ENCODE measurements at places on chromosomes 12 and 14.
A peak's percentile ranks its signal among the peaks of the same experiment; 100 is the strongest.

DNA sequence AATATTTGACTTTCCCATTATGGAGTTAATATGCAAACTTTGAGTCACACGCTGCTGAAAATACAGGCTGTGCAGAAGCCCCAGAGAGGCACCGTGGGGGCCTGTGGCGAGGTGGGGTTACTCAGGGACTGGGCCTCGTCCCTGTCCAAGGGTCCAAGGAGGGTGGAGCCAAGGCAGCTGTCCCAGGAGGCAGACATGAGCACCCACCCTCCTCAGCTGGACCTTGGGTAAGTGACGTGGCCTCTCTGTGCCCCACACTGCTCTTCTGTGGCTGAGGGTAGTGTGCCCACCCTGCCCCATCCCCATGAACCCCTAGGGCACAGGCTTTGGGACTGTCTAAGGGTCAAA lies 39.4 kb downstream of the FAM222A start:
- no peak for DNase-seq

DNA sequence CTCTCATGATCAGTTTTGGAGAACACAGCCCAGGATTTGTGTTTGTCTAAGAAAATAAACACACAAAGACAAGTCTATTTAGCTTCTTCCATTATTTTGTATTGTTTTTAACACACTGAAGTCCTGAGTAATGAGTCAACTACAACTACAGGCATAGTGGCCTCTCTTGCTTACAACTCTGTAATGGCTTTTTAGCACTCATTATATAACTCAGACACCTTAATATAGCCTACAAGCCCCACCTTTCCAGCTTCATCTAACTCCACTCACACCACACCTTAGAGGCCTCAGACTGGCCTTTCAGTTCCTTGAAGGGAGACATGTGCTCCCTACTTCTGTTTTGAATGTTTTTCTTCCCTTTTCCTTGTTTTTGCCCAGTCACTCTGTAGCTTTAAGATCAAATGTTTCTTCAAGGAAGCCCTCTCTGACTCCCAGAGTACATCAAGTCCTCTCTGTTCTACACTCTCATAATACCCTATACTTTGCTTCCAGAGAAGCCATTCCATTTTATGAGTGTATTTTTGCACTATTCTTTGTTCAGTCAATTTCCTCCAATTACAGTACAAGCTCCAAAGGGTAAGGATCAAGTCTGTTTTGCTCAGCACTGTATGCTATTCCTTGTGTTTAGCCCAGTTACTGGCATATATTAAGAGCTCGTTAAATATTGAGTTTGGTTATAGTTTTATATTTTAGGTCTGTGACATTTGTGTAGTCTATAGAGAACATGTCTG lies 233.6 kb upstream of the ARHGAP5 start:
- DNase-seq = no peak

DNA sequence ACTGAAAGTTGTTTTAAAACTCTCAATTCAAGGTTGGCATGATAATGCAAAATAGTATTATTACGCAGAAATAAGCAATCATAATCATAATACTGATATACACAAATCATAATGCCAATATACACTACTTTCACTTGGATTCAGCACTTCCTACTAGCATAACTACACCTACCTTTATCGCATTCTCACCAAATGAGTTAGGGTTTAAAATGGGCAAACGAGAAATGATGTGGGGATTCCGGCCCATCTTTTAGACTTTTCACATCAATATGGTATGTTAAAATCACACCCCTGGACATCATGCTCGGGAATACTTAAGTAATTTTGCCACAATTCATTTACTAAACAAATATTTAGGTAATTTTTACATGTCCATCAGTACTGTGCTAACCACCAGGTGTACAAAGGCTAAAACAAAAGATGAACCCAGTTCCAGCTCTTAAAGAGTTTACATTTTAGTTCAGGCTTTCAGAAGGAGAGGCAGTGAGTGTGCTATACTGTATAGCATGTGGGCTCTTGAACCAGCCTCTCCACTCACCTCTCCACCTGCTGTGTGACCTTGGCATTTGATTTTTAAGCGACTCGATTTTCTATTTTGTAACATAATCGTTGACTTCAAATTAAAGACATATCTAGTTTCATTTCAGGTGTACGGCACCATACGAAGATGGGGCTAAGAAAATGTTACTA lies 1.1 kb upstream of the USP15 start:
- peak; percentile 21 for DNase-seq

- no peak for DNase-seq
Measured at GRCh38 chr12:106774808-106775524, 484 bp downstream of the RIC8B start.

DNA sequence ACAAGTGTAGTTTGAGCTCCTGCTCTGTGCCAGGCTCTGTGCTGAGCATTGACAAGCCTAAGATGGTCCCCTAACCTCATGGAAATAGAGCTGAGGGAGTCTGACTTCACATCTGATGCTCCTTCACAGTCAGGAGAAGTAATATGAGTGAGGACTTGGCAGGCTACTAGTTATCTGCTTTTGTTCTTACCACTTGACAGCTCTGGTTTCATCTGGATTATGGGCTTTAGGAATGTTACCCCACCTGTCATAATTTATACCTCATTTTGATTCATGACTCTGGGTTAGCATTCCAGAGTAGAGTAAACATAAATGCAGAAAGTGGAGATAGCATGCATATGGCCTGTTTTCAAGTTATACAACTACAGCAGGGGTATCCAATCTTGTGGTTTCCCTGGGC lies 40.5 kb downstream of the ATP6V1D start:
- DNase-seq = no peak

- DNase-seq = no peak
Measured at GRCh38 chr12:117896009-117896408, 72.8 kb downstream of the KSR2 start.
